ENCODE measurements at places on chromosomes 6 and 20. TPM values are rescaled to one million over a fixed set of nuclear protein-coding genes. Genes with fewer than 3 reads are reported as not detected.

PCSK2 gene
- not detected for total RNA-seq

RGS17 gene
- total RNA-seq = not detected

WFDC12 gene
- not detected for total RNA-seq

PPDPF gene
- total RNA-seq = 147 TPM

VWA7 gene
- total RNA-seq = 1.6 TPM

GRCh38 chr6:40999569-40999968 is 39.5 kb downstream of the UNC5CL start:
- H3K36me3 ChIP-seq = no peaks in the 10 kb centered on the region
- no peak for DNase-seq
- no peaks in the 10 kb centered on the region for H3K27me3 ChIP-seq
- no peak overlapping the region for H3K27ac ChIP-seq
- no peaks in the 10 kb centered on the region for H3K4me1 ChIP-seq
- H3K4me3 ChIP-seq = no peak overlapping the region

GRCh38 chr20:1108437-1108920 is 9.9 kb upstream of the PSMF1 start:
- H3K36me3 ChIP-seq = no peaks in the 10 kb centered on the region
- no peaks in the 10 kb centered on the region for H3K4me1 ChIP-seq
- no peak for DNase-seq
- no peak overlapping the region for H3K4me3 ChIP-seq
- peaks cover 8% of the 10 kb centered on the region for H3K27me3 ChIP-seq

All from T-cell (primary cell).